Fibroblast of upper back skin (primary cell): ENCODE measurements at places on chromosomes 4 and X.

DNA sequence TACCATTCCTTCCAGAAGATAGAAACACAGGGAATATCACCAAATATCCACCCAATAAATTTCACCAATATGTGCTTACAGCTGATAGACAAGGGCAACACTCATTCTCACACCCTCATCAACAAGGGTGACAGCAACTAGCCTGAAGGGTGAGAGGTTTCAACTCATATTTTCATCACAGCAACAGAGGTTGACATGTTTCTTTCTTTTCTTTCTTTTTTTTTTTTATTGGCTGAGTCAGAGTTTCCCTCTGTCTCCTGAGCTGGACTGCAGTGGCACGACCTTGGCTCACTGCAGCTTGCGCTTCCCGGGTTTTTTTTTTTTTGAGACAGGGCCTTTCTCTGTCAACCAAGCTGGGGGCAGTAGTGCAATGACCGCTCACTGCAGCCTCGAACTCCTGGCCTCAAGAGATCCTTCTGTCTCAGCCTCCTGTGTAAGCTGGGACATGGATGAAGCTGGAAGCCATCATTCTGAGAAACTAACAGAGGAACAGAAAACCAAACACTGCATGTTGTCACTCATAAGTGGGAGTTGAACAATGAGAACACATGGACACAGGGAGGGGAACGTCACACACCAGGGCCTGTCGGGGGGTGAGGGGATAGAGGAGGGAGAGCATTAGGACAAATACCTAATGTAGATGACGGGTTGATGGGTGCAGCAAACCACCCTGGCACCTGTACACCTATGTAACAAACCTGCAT is 27.5 kb upstream of the ASMTL start:
- no peak for DNase-seq

GRCh38 chr4:121062521-121062920 is 9.8 kb downstream of the NDNF start:
- no peak for DNase-seq

DNA sequence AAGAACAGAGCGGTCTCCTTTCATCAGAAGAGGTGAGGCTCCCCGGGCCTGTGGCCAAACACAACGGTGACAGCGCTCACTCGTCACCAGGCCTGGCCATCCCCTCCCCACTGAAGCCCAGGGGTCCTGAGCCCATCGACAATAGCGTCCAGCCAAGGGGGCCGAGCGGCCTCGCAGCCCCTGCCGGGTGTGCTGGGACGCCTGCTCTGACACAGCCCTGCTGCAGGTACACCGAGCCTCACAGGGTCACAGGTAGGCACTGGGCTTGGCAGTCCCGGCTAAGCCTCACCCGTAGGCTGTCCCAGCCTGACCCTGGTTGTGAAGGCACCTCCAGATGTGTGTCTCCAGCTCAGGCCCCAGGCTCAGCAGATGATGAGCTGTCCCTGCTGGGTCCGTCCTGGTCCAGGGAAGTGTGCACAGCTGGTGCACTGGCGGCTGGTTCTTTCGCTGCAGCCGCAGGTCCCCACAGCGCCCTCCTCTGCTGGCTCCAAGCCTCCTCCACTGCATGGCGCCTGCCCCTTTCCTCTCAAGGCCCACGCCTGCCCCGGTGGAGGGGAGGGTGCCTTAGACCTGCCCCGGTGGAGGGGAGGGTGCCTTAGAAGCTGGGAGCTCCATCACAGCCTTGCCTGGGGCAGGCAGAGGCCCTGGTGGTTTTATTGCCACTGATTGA is 21.5 kb downstream of the UVSSA start:
- DNase-seq = no peak

GRCh38 chrX:119763836-119764387 is 5.5 kb downstream of the SOWAHD start:
- DNase-seq = no peak

DNA sequence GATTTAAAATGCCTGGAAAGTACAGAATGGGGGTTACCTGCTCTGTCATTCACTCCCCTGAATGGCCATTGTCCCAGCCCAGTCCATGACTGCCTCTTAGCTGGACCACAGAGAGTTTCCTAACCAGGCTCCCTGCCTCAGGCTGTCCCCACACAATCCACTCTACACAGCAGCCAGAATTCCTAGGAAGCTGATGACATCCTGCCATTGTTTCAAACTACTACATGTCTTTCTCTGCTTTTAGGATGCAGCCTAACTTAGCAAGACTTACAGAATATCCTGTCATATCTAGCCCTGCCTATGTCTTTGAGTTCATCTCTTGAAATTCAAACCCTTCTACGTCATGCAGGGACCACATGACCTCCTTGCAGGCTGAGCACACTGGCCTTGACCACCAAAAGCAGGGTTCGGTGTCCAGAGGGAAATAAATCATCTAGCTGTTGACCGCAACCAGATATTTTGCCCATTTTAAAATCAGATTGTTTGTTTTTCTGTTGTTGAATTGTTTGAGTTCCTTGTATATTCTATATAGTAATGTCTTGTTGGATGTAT is 16.1 kb upstream of the CRMP1 start:
- DNase-seq = no peak

DNA sequence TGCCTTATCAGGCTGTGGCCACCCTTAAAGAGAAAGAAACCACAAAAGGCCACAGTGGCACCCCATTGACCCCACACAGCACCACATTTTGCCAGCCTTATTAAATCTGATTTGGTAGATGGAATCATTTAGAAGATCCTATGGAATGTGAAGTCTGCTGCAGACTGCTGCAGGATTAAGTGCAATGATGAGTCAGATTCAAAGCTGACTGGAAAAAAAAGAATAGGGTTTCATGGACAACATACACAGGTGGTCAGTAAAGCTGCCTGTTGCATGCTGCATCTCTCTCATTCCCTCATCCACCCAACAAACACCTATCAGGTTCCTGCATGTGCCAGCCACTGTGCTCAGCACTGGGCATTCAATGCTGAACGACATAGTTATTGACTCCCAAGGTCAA is 56.6 kb downstream of the CHST7 start:
- DNase-seq = peak; percentile 55

DNA sequence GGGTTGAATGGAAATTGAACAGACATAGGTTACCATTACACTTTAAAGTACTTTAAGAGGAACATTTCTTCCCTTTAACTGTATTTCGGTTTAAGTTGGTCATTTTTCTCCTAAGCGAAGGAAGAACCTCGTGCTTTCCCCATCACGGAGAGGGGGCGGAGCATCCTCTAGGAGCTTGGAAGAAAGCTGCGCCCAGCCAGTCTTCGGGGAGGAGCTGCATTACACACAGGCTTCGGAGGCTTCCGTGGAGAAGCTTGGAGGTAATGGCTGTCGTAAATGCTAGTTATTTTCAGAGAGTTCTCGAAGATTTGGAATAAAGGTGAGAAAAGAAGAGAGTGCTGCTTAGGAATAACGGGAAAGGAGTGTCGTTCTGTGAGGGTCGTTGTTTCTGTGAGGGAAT is at the start of gene PWWP3B:
PWWP3B (plus strand) TSS at position 199 of the 400 bp plus-strand sequence. CDS start 37,128 bp downstream, outside the sequence.
- peak; percentile 34 for DNase-seq

DNA sequence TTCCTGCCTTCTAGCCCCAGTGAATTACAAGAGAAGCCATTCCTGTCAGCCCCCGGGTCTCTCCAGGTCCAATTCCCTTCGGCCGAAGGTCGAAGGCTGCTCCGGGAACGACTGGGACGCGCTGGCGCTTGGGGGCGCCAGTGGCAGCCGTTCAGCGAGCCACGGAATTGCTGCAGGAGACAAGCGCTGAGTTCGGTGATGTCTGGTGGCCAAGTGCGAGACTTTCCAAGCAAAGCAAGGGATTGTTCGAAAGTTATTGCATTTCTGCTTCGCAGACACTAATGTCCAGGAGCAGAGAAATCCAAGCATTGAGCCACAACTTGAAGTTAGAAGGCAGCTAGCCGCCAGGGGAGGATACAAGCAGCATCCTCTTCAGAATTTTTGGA is 1.1 kb upstream of the DKK2 start:
- peak; percentile 42 for DNase-seq

DNA sequence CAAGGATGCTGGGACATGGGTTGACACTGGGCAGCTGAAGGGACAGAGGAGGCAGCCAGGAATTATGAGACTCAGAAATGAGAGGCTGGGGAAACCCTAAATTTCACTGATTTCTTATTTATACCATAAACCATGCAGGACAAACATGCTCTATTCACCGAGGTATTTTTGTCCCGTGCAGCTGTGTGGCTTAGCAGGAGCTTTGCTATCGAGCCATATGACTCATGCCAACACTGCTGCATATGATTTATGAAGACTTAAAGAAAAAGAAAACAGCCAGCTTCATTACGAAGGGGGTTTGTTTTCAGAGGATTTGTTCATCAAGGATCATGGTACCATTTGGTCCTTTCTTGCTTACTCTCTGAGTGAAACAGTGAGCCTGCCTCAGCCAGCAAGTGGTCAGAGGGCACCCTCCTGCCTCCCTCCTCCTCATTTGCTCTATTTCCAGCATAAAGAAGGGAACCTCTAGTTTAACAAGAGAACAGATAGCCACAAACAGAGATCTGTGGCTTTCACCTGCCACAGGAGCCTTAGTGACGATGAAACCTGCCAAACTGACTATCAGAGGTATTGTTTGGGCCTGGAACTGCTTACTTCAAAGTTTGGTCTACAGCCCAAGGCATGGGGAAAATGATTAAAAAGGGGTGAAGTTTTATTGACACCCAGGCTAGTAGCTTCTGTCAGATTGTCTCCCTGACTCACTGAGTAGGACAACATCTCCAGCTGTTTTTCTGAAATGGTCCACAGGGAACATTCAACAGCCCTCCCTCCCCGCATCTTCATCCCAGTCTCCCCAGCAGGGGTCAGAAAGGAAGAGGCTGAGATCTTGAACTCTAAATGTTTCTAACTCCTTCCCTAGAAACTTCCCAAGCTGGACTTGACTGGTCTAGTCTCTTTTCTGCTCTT is 80.1 kb upstream of the MAML3 start:
- DNase-seq = peak; percentile 80

DNA sequence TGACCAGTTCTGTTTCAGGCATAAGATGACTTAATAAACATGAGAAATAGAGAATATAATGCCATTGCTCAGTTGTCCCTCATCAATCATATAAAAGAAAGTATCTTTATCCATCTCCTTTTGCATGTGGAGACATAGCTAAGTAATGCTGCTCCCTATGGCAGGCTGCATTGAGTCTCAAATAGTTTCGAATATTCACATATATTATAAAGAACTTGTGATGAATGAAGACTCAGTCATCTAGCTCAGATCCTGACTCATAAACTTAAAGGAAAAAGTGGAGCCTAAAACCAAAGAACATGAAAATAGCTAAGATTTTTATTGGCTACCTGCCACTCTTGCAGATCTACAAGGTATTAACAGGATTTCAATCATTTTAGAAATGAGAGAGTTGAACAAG is 11.7 kb upstream of the TLL1 start:
- peak; percentile 2 for DNase-seq

DNA sequence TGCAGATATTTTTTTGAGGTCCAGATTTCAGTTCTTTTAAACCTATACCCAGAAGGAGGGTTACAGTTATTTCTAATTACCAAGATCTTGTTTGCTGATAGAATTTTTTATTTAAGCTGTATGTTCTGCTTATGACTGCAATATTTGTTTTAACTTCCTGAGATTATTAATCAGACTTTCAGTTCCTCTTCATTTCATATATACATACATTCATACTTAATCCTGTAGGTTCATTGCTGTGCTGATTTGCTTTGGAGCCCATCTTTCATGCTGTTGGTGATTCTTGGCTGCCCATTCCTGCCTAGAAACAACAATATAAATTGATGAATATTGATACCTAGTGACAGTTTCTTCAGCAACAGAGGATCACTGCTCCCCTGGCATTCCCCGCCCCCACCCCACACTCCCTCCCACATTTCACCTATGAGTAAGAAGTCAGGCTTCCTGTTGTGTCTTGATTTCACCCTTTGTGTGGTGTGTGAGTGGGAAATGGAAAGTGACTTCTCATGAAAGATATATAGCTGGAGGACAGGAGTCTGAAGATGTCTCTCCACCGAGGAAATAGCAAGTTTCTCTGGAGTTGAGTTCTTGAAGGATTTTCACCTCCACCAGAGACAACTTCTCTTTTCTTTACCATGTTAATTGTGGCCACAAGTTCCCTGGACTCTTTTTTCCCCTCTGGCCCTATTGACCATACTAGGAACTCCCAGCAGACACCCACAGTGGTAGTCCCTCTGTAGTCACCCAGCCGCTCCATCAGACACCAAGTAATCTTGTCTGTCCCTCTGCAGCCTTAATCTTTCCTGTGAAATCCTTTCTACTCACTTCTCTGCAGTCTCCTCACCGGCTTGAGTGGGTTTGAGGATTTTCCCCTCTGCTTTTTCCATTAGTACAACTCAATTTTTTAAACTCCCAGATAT is 118.4 kb downstream of the ASB9 start:
- peak; percentile 10 for DNase-seq

DNA sequence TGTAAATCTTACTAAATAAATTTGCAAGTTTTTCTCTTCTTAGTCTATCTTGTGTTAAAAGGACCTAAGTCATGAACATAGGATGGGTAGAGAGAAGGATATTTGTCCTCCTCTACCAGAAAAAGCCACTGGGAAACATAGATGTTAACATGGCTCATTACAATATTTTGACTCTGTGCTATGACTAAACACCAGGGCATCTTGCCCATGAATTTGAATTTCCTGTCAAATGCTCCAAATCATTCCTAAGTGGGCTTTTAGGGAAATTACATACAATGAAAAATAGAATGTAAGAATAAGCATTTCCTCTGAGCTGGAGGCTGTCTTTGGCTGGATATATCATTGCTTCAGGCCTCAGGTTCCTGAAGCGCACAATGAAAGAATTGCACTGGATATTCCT is 39.1 kb downstream of the ANOS1 start:
- peak; percentile 38 for DNase-seq

DNA sequence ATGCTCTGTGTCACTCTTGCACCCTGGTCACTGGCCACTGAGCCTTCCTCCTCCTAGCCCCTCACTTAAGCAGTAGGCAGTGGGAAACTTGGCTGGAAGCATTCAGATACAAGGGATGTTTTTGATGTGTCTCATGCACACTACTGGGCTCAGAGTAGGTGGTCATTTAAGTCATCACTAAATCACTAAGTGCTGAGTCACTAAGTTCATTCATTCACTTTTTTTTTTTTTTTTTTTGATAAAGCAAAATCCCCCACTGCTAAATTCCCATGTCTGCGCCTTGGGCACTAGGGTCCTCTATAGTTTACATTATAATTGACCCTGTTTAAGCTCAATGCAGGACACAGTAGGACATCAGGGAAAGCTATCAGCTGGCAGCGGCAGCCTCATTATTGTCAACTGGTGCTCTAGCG is 182.4 kb upstream of the MBNL3 start:
- DNase-seq = peak; percentile 43
